GM18507 (cell line): ENCODE measurements at places on chromosomes 6 and 20.

DNA sequence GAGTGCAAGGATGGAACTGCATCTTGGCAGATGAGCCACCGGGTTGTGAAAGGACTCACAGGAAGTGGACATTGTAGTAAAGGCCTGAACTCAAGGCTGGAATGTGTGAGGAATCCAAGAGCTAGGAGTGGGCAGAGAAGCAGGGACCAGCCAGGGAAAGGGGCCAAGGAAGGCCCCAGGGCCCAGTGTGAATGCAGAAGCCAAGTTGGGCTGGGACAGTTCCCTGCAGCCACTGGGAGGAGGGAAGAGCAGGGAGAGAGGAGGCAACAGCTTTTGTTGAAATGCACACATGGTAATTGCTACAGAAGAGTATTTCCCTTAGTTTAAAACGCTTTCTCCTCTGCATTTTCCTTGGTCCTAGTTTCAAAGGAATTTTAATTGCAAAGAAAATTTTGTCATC, 34.6 kb downstream of the CDH22 start:
- DNase-seq, result no peak

- DNase-seq, result no peak
Observed at GRCh38 chr20:5919626-5920544, 30.4 kb downstream of the TRMT6 start.

DNA sequence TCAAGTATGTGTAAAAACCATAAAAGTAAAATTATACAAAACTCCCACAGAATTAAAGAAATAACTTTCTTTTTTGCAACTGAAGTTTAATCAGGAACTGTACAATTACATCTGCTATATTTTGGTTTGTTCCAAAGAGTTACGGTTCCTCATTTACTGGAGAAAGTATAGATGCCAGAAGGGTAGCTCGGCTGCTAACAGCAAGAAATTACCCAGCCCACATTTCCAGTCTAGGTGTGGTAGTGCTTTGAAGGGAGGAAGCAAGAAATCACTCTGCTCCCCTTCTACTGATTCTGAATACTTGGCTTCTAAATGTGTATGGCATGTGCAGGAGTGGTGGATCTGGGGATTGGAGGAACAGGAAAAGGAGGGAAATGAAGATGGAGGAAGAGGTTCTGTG, 441.3 kb downstream of the CDC5L start:
- DNase-seq, result no peak

- no peak for DNase-seq
Observed at GRCh38 chr6:153963352-153963751, 75.7 kb upstream of the OPRM1 start.

- DNase-seq, result no peak
Observed at GRCh38 chr20:62405108-62405980, 1.7 kb downstream of the CABLES2 start.

- no peak for DNase-seq
Observed at GRCh38 chr6:135537741-135538301, 40.3 kb upstream of the AHI1 start.

- DNase-seq, result no peak
Observed at GRCh38 chr6:126071000-126071647, 84.8 kb downstream of the TRMT11 start.

DNA sequence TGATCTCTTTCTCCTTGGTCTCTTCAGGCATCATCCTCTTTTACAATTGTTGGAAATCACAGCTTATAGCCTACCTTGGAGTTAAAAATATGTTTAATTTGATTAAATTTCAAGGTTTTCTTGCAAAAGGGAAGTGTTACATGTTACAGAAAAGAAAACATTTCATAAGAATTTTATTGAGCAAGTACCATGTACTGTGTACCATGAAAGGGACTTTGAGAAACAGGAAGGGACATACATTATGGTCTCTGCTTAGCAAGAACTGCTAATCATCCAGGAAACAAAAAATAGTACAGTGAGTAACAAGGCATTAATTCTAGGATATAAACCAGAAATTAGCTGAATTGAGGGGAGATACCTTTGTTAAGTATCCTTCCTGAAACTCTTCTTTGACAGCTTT, 145.3 kb upstream of the SPACA1 start:
- no peak for DNase-seq

GRCh38 chr6:53458105-53458866, 86.6 kb downstream of the GCLC start:
- DNase-seq, result no peak

DNA sequence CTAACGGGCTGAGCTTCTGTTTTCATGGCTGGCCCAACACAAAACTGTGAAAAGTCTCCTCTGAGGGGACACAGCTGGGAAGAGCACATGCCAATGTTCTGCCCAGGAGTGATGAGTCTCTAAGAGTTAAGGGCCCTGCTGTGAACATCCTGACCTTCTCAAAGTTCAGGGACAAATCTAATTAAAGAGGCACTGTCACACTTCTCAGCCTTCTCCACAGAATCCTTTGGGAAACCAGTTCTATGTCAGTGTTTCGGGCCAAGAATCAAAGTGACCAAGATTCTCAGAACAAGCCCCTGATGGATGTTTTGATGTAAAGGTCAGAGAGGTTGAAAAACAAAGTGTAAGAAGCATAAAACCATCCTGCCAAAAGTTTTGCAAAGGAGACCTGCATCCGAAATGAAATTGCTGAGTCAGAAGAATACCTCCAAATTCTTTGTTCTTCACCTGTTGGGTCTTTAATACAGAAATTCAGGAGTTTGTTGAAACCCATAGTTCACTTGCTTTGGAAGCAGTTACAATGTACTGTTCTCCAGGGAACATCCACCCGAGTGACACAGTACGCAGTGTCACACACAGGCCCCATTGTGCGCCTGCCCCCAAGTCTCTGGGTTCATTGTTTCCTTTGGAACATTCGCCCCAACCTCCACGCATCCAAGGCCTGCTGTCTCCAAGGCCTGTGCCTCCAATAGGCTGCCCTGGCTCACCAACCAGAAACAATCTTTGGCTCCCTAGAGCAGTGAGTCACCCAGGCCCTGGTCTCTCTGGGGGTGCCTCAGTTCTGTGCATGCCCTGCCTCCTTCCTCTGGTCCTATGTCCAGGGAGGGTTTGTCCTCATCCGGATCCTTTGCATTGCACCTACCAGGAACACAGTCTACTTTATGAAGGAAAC, 65.5 kb upstream of the QKI start:
- no peak for DNase-seq

DNA sequence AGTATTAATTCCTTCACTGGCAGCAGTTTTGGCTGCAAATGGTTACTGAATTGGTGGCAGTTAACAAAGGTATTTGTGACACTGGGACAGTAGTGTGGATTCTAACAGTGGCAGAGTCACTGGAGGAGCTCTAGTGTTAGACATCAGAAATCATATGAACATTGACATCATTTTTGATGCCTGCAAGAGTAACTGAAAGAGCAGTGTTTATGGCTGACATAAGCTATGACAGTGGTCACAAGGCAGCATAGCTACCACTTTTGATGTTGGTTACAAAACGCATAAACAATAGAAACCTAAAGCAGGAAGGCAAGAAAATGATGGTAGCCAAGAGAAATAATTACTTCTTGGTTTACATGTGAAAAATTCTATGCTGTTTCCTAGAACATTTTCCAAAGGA, 326.7 kb upstream of the MAN1A1 start:
- DNase-seq, result no peak

DNA sequence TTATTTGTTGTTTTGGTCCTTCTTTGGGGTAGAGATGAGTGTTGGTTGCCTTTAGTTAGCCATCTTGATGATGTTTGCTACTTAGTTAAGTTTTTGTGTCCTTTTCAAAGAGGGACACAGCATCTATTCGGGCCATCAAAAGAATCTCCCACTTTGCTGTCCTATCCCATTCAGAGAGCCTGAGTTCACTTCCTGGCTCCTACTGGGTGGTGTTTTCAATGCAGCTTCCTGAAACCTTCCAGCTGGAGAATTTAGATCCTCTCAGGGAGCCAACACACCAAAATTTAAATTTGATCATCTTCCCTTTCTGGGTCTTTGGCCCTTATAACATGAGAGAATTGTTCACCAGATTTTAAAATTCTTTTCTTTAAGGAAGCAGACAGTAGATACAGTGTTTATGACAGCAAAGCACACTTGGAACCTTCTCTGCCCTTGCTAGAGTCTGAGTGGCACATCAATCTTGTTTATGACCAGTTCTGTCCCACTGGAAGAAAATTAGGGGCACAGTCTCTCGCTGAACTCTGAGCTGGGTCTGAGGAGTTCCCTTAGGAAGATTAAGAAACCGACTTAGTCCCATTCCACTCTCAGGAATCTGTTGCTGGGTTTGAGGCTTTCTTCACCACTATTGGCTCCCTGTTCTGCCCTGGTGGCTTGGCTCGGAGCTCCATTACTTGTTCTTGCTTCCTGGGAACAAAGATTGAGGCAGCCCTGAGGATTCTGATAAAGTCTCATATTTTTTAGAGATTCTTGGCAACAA, 115.5 kb downstream of the CCDC170 start:
- DNase-seq, result no peak

GRCh38 chr6:67792996-67793395, 842.1 kb upstream of the ADGRB3 start:
- no peak for DNase-seq

DNA sequence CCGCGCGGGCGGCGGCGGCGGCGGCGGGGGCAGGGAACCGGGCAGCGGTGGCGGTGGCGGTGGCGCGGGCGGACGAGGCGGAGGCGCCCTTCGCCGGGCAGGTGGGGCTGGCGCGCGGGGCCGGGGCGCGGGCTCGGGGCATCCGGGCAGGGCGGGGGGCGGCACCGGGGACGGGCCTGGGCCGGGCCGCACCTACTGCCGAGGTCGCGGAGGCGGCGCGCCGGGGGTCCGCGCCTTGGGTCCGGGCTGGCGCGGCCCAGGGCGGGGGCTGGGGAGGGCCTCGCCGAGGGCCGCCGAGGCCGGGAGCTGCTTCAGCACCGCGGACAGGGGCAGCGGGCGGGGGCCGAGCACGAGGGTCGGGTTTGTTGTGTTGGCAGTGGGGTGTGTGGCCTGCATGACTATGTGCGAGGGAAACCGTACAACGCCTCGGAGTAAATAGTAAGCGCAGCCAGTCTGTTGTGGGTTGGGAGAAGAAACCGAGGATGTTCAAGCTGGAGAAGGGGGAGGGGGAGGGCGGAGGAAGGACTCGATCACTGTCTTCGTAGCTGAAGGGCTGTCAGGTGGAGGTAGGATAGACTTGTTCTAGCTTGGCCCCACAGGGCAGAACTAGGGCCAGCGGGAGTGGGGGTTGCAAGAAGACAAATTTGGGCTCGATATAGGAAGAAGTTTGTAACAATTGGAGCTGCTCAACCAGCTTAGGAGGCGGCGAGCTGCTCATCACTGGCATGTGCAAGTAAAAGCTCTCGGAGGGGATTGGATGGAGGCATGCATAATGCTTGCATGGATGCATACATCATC, 593 bp downstream of the MMP24 start:
- no peak for DNase-seq

GRCh38 chr20:48197066-48197465, 411.8 kb upstream of the SULF2 start:
- DNase-seq, result no peak

DNA sequence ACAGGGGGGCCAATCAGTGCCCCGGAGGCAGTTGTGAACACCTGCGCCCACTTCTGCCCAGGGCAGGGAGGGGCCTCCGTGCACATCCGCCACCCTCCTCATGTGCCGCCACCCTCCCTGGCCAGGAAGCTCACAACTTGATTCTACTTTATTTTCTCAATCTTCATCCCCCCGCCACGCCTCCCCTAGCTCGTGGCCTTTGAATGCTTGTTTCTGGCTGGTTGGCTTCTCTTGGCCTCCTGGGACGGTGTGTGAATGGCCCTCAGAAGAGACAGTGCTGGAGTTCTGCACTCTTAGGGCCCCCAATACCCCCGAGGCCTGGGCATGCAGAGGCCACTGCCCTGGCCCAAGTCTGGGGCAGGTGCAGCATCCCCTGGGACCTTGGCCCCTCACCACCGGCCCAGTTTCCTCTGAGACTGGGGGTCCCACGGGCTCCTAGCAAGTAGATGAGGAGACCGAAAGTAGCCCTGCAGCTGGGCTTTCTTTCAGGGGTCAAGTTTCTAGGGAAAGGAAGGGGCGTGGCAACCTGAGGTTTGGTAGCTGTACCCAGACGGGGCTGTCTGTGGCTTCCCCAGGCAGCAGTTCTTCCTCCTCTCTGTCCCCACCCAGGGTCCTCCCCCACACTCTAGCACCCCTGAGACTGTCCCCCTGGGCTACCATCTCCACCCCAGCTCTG, 1.3 kb downstream of the RGS19 start:
- no peak for DNase-seq

DNA sequence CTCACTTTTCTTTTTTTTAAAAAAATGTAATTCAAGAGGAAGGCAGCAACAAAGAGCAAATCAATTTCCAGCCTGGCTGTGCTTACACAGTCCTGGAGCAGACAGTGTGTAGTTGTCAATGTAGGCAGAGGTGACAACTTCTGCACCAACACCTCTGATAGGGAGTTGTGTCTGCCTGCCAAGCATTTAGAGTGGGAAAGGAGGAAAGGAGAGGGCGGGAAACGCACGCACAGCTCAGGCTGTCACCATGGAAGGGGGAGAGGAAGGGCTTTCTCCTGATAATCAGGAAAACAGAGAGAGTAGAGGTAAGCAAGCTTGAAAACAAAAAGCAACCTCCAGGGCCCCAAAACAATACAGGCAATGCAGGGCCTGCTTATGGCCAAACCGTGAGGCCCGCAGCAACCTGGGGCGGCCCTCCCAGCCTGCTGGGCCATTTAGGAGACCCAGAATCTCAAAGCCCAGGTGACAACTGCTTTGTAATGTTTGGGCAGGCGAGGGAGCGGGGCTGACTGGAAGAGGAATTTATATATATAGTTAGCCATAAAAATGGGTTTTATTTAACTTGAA, 41.5 kb upstream of the GFOD1 start:
- no peak for DNase-seq

- DNase-seq, result no peak
Observed at GRCh38 chr6:169961772-169962561, 210.5 kb downstream of the ERMARD start.

- no peak for DNase-seq
Observed at GRCh38 chr20:38113401-38114325, 51.4 kb downstream of the TGM2 start.

- DNase-seq, result no peak
Observed at GRCh38 chr6:168516944-168517741, 76.2 kb downstream of the SMOC2 start.

GRCh38 chr6:137827977-137828810, 38.9 kb upstream of the TNFAIP3 start:
- DNase-seq, result no peak

DNA sequence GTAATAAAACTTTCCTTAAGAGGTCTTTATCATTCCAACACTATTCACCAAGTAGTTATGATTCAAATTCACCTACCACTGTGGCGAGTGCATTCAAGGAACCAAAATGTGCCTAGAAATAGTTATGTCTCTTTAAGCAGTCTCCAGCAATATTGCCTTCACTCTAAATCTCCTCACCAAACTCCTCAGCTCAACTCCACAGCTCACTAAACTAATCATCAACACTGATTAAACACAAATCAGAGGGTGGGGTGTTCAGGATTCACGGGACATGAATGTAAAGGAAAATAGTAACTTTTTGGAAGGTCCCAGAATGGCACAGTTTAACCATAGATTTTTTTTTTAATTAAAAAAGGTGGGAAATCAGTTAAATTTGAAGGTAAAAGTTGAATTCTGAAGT, 70.5 kb upstream of the THEMIS start:
- DNase-seq, result no peak

DNA sequence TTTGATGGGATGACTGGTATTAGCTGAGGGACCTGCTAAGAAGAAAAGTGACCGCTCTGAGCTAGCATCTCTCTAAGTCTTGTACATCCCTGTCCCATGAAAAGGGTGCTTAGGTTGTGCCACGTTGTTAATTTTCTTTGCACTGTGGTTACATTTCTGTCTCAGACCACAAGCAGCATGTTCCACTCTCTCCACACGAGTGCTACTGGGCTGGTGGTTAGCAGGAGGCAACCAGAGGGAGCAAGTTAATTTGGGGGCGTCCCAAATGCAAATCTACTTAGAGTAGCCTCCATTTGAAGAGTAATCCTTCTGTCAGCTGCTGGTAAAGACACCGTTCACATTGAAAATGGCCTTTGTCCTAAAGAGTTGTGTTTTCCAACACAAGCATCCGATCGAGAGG, 3.4 kb upstream of the SCML4 start:
- no peak for DNase-seq
